Pulmonary artery endothelial cell (primary cell): ENCODE measurements at places on chromosomes 2 and 18.

- no peak for DNase-seq
Measured at GRCh38 chr18:59801576-59801975, 98.2 kb upstream of the PMAIP1 start.

GRCh38 chr18:45845410-45845809 lies 19.9 kb downstream of the SIGLEC15 start:
- DNase-seq = no peak

GRCh38 chr2:181998041-181998835 lies 12.6 kb downstream of the PPP1R1C start:
- DNase-seq = no peak

DNA sequence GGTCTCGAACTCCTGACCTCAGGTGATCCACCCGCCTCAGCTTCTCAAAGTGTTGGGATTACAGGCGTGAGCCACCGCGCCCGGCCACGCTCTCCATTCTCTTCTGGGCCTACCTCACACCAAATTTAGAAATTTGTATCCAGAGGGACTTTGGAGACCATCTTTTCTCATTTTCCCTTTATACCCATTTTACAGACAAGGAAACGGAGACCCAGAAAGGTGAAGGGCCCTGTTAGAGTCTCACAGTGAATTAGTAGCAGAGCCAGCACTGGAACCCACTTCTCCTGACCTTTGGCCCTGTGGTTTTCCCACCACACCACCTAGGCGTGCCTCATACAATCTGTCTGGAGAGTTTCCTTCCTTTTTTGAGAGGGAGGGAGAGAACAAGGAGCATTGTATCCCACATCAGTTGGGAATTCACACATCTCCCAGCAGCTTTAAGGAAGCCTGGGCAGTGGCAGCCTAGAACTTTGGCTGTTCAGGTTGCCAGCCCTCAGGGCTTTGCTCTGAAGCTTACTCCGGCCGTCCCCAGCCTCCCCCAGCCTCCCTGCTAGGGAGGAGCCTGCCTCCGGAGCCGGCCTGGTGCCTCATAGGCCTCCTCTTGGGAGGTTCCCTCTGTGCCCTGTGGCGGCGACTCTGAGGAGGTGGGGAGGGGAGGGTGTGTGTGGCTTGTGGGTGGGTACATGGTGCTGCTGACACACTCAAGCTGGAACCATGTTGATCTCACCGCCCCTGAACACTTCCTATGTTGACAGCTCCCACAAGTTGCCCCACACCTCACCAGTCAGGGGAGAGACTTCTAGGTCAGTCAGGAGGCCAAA lies 13.8 kb downstream of the FOSL2 start:
- no peak for DNase-seq

GRCh38 chr2:224688997-224689396 lies 27.2 kb downstream of the CCDC195 start:
- no peak for DNase-seq

GRCh38 chr18:34002130-34002529 lies 222.6 kb downstream of the NOL4 start:
- DNase-seq = no peak
